ENCODE measurements at places on chromosomes 12 and 14.

DNA sequence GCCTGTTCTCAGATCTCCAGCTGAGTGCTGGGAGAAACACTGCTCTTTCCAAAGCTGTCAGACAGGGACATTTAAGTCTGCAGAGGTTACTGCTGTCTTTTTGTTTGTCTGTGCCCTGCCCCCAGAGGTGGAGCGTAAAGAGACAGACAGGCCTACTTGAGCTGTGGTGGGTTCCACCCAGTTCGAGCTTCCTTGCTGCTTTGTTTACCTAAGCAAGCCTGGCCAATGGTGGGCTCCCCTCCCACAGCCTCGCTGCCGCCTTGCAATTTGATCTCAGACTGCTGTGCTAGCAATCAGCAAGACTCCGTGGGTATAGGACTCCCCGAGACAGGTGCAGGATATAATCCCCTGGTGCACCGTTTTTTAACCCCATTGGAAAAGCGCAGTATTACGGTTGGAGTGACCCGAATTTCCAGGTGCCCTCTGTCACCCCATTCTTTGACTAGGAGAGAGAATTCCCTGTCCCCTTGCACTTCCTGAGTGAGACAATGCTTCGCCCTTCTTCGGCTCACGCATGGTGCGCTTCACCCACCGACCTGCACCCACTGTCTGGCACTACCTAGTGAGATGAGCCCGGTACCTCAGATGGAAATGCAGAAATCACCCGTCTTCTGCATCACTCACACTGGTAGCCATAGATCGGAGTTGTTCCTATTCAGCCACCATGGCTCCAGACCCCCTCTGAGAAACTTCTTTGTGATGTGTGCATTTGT lies 650.3 kb upstream of the ALG10B start:
- no peak for DNase-seq

DNA sequence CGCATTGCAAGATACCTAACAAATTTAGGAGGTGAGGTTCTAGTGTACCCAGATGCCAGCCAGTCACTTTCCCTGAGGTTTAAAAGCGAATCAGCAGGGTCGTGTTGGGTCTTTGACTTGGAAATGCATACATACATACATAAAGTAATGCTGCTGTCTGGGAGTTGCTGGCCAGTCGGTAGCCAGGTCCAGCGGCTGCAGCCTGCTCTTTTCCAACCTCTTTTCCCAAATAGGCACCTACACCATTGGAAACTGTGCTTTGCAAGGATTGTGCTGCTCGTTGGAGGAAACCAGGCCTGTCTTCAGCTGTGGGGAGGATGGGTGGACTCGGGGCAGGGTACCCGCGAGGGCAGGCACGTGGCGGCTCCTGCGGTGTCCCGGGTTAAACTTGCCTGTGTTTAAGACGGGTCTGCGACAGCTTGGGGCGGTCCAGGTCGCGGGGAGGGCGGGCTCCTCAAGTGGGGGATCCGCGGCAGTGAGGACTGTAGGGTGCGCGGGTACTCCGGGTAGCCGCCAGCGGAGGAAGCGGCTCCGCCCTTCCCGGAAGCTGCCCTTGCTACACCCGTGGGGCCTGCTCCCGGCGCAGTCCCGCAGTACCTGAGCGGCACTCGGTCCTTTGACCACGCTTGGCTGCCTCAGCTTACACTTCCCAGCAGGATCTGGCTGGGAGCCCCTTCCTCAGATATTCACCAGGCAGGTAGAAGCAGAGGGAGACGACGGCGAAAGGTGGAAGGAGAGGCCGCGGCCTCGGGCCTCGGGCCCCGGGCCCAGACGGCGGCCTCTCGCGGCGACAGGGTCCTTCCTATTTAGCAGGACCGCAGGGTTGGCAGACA lies 2.7 kb downstream of the TTC6 start:
- no peak for DNase-seq

- DNase-seq, result no peak
Measured at GRCh38 chr12:122385171-122386016, 37.1 kb downstream of the CLIP1 start.

DNA sequence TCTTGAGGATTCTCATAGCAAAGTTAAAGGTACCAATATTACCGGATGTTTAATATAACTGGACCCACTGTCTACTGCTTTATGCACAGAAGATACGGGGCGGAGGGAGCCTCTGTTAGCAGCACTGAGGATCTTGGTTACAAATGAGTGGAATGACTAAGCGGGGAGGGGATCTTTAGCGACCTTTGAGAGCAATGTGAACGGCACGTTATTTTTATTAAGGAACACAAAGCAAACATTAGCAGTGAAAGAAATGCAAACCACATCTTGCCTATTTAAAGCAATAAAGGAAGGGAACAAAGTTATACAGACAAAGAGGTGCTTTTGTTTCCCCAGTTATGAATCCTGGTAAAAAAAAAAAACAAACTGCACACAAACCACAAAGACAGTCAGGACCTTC lies 27.1 kb upstream of the PRMT8 start:
- DNase-seq, result no peak

DNA sequence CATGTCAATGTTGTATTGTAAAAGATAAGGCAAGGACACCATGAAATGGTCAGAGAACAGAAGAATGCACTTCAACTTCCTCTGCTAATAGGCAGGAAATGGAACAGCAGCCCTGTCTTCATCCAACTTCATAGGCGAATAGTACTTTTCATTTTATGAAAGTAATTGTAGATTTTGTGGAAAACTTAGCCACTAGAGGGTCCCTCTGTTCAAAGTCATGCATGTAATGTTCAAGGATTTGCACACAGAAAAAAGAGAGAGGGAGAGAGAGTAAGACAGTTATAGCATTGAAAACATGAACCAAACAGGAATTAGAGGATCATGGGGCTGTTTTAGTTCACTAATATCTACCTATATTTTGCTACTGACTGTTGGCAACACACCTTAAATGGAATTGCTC lies 172.2 kb downstream of the FLRT2 start:
- DNase-seq, result no peak

GRCh38 chr12:96028538-96028937 lies 6.8 kb downstream of the LTA4H start:
- DNase-seq, result no peak

Measured in GM04503 (cell line).